ENCODE measurements at places on chromosomes 3 and 15. TPM values are rescaled to one million over a fixed set of nuclear protein-coding genes. Genes with fewer than 3 reads are reported as not detected.

Gene CLDN18
- total RNA-seq, result not detected

Gene KNG1
- total RNA-seq, result not detected

Gene COLQ
- 1.3 TPM for total RNA-seq

Gene SLC28A2
- not detected for total RNA-seq

Gene DUOXA2
- not detected for total RNA-seq

Gene GREM1
- total RNA-seq, result under 0.01 TPM

All from cardiac atrium fibroblast (primary cell).